ENCODE measurements at places on chromosomes 7 and 10.
A peak's percentile ranks its signal among the peaks of the same experiment; 100 is the strongest.

DNA sequence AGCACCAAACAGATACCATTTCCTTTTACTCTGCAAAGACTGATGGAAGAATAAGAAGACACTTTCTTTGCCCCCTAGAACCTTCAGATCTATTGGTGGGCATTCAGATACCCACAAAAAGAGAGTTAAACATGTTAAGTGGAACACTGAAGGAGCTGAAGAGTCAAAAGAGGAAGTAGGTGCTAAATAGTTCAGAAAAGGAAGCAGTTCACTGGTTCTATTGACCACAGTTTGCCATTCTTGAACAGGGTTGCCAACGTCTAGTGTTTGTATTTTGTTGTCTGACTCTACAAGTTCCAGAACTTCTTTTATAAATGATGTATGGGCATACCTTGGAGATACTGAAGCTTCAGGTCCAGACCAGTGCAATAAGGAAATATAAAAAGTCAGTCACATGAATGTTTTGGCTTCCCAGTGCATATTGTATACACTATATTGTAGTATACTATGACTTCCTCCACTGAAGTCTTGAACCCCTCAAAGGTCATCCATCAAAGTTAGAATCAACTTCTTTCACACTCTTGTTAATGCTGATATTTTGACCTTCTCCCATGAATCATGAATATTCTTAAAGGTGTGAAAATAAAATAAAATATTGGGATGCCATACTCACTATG, 47.5 kb upstream of the AGR3 start:
- DNase-seq: no peak

DNA sequence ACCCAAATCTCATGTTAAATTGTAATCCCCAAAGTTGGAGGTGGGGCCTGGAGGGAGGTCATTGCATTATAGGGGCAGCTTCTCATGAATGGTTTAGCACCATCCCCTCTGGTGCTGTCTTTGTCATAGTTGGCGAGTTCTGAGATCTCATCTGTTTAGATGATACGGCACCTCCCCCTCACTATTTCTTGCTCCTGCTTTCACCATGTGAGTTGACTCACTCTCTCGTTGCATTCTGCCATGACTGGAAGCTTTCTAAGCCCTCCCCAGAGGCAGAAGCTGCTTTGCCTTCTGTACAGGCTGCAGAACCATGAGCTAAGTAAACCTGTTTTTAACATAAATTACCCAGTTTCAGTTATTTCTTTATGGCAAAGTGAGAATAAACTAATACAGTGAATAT, 18.9 kb upstream of the ZNF138 start:
- DNase-seq: no peak

DNA sequence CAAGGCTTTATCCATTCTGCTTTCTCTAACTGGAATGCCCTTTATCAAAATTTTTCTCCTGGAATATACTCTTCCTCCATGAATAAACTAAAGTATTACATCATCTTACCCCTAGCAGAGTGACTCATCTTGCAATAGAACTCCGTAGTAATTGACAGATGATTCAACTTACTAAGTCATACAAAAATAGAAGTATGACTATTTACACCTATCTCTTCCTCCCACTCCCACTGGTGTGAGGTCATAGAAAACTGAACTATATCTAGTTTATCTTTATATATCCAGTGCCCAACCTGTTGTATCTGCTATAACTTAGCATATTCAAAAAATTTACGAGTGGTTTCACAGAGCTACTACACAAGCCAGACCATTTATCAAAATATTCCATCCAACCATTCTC, 26.1 kb downstream of the ABCB1 start:
- DNase-seq: no peak

GRCh38 chr10:91552274-91553095, 80.4 kb downstream of the PPP1R3C start:
- peak; percentile 61 for DNase-seq

- DNase-seq: no peak
Observed at GRCh38 chr7:96157856-96158255, 164.0 kb downstream of the SLC25A13 start.

GRCh38 chr10:132062641-132063390, 2.9 kb upstream of the JAKMIP3 start:
- DNase-seq: no peak

DNA sequence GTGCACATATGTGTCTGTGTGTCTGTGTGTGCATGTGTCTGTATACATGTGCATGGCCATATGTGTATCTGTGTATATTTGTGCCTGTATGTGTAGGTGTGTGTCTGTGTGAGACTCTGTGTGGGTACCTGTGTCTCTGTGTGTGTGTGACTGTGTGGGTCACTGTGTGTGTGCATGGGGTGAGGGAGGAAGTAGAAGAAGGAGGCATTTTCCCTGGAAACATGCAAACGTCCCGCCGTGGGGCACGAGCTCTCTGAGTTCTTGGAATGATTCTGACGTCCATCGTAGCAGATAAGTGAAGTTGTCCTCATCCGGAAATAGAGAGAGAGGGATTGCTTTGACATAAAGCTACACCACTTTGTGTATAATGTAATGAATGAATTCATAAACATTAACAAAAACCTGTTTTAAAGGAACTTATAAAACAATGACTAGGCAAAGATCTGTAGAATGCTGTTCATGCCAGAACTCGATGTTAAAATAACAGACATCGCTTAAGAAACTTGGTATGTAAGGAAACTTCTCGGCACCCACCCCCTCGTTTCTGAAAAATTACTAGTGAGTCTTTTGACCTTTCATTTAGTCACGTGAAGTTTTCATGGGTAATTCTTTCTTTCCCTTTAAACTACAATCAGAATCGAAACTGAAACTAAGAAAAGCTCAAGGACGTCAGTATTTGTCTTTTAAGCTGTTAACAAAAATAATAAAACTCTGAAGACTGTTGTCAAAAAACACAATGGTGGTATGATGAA, 43.6 kb upstream of the KLF6 start:
- no peak for DNase-seq

GRCh38 chr10:86666538-86666937, 1.8 kb upstream of the LDB3 start:
- DNase-seq: no peak

DNA sequence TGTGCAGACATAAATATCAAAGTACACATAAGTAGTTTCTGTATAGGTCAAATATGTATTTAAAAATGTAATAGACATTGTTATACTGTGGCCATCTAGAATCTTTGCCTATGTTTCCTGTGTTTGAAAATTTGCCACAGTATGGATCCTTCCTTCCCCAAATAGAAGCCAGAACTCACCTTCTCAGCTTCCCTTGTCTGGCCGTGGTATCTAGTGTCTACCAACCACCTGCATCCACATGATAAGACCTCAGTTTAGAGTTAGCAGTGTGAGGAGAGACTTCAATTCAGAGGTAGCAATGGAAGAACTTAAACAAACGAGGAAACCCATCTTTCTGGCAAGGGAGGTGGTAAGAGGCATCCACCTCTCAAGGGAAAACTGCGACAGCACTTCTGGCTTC, 4.9 kb downstream of the TRDMT1 start:
- no peak for DNase-seq

GRCh38 chr7:15685358-15686294, 857 bp downstream of the MEOX2 start:
- DNase-seq: peak; percentile 73

DNA sequence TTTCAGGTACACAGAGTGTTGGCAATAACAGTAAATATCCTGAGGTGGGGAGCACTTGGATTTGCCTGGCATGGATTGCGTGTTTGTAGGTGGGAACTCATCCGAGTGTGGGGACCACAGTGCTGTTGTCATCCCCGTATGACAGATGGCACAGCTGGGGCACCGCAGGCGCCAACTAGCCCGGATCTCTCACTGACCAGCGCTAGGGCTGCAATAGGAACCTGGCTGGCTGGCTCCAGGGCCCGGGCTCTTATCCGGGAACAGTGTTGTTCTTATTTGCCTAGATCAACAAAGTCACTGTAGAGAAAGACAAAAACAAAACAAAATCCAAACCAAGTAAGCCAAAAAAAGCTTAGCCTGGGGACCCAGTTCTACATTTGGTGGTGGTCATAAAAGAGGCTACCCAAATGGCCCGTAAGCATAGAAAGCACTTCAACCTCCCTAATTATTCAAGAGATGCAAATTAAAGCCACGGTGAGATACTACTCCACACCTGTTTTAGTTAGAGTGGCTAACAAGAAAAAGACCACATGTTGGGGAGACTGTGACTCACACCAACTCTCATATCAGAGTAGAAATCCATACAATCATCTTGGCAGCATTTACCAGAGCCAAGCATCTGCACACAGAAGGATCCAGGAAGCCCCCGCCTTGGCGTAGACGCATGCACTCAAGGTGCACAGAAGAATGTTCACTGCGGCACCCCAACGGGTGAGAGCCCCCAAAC, 27.2 kb upstream of the PFKFB3 start:
- no peak for DNase-seq

DNA sequence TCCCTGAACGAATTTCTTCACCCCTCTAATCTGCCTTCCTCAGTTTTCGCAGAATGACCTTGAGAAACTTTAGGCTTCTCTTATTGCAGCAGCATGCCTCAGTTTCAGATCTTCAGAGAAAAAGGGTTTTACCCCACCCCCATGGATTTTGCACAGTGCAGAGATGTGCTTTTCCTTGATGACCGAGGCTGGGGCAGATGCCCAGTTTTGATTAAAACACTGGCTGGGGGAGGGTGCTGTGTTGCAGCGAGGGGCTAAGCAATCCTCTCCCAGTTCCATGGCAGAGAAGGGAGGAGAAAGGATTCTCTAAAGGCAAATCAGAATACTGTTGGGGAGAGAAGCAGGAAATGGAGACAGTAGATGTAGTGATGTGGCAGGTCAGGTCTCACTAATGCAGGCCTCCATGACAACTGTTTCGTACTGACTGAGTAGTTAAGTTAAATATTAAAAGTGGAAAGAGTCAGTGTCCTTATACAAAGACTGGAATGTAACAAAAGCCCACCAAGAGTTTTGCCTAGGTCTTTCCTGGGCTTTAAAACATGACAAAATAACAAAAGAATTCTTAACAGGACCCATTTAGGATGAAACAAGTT, 50.8 kb upstream of the PDZD8 start:
- peak; percentile 3 for DNase-seq

DNA sequence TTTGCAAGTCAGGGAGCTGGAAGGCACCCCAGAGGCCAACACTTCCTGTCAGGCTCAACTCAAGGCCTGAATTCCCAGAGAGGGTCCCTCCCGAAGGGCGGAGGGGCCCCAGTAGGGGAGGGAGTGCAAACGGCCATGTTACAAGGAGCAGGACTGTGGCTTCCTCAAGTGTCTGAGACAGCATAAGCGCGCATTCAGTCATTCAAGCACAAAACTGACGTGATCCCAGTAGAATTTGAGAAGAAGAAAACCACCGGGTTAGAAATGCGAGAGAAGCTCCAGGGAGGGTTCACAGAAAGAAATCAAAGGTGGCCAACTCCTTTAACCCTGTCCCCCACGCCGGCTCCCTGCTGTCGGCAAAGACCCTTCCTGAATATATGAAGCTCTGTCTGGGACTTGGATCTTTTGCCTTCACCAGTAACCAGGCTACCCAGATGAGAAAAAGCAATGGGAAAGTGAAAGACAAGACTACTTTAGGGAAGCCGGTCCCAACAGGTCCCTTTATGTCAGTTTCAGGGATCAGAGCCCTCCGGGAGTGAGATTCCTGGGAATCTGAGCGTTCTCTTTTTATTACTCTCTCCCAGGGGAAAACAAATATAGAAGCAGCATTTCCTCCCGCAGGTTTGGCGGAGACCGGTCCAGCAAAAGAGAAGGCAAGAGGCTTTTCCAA, 1.3 kb downstream of the AFAP1L2 start:
- DNase-seq: no peak

DNA sequence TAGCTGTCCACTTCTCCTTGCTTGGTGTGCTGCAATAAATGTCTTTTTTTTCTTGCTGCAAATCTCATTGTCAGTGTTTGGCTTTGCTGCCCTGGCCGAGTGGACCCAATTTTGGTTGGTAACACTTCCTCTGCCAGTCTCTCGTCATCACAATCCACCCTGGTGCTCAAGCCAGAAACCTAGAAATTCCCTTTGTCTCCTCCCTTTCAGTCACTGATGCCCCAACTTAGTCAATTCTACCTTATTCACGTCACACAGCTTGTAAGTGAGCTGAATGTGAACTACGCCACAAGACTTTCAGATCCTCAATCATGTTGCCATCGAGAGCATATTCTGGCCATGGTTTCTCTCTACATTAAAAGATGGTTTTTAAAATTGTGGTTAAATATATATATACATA, 13.0 kb upstream of the FRA10AC1 start:
- no peak for DNase-seq

GRCh38 chr7:119664601-119665000, 608.4 kb upstream of the KCND2 start:
- no peak for DNase-seq

- DNase-seq: peak; percentile 69
Observed at GRCh38 chr10:128078136-128078969, 47.9 kb downstream of the MKI67 start.

GRCh38 chr10:100374200-100374655, 27.2 kb downstream of the SCD start:
- DNase-seq: no peak
